ENCODE measurements at places on chromosomes 3 and 15.

GRCh38 chr3:47359323-47359722, 21.5 kb upstream of the PTPN23 start:
- DNase-seq = no peak

GRCh38 chr3:14489641-14490040, 50.5 kb downstream of the GRIP2 start:
- no peak for DNase-seq

DNA sequence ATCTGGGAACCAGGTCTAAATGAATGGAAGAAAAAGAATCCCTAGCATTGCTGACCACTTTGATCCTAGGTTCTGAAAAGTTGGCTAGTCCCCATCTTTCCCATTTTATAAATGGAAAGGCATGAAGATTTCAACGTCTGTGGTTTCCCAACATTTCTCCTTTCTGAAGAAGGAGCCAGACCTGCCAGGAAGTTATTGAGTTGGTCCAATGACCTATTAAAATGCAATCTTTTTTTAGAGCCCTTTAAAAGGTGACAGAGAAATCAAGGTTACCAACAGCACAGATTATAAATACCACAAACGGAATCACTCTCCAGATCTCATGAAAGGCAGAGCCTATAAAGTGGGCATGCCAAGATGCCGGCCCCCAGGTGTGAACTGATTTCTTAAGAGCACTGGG, 505.6 kb upstream of the THBS1 start:
- no peak for DNase-seq

DNA sequence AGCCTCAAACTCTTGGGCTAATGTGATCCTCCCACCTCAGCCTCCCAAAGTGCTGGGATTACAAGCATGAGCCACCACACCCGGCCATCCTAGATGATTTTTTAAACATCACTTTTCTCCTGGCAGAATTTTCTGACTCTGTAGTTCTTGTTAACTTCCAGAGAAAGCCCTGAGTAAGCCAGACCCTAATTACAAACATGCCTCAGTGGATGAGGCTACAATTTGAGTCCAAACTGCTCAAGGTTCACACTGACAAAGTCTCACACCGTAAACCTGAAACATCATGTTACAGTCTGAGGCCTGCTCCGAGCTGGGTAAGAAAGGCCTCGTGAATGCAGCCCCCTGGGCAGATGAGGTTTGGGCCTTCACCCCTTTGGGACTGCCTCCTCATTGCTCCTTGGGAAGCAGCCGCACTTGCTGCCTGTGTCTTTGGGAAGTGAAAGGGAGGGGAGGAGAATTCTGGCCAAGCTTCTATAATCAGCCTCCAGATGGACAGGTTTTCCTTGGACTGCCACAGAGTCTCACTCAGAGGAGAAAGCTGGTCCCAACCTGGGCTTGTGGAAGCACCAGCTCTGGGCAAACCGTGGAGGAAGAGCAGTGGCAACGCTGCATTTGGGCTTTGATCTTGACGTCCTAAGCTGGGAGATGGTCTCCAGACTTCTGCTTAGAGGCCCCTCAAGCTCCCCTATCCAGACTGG, 46.0 kb downstream of the CA12 start:
- no peak for DNase-seq
